ENCODE measurements at places on chromosomes 5 and 9.

- DNase-seq = no peak
These were observed 225.9 kb upstream of the NR4A3 start for GRCh38 chr9:99595796-99596195.

DNA sequence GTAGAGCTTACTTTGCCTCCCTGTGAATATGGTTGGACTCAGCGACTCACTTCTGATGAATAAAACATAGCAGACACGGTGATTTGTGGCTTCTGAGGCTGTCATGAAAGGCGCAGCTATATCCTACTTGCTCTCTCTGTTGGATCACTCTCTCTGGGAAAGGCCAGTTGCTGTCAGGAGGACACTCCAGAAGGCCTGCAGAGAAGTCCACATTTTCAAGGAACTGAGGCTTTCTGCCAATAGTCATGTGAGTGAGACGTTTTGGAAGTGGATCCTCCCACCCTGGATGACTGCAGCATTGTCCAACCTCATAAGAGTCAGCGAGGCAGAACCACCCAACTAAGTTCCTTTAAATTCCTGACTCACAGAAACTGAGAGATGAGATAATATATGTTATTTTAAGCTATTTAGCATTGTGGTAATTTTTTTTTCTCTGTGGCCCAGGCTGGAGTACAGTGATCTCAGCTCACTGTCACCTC is 156.0 kb upstream of the MAST4 start:
- no peak for DNase-seq

DNA sequence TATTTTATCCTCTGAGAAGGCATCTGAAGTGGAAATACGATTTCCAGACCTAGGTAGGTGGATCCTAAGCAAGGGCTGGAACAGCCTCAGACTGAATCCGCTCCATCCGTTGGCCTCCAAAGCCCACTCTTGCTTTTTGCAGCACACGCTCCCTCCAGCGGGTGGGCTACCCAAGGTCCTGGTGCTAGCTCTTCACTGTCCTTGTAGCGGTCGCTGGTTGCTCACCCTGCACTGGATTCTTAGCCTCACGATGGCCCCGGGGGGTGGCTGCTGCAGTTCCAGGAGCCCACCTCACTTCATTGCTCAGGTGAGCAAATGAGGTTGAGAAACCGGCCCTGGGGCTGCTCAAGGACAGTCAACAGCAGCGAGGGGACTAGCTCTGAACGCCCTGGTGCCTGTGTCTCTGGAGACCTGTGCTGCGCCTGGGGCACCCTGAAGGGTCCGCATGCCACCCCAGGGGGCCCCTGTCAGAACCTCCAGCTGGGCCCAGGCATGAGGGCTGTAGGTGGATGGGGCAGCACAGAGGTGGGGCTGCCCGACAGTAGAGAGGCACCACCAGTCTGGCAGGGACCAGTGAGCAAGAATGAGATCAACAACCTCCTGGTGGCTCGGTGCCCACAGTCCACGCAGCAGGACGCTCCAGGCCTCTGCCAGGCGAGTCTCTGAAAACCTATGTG is 4.3 kb downstream of the MGAT4B start:
- no peak for DNase-seq

- no peak for DNase-seq
These were observed 498.9 kb downstream of the NTRK2 start for GRCh38 chr9:85168412-85168811.

DNA sequence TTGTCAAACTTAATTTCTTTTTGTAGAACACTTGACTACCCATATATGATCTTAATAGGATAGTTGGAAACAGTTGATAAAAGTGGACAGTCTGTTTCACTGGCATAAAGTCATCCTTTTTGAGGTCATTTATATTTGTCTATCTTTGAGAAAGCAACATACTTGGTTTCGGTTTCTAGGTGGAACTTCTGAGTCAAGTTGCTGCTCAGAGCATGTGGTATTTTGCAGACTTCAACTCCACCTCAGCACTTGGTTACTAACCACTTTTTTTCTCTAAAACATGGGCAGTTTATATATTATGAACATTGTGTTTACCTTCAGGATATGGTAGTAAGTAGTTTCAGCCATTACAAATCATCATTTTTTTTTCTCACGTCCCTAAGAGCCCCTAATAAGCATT is 1749.0 kb upstream of the C9orf72 start:
- DNase-seq = no peak

- DNase-seq = no peak
These were observed 117.2 kb downstream of the CDC42SE2 start for GRCh38 chr5:131381021-131381420.

DNA sequence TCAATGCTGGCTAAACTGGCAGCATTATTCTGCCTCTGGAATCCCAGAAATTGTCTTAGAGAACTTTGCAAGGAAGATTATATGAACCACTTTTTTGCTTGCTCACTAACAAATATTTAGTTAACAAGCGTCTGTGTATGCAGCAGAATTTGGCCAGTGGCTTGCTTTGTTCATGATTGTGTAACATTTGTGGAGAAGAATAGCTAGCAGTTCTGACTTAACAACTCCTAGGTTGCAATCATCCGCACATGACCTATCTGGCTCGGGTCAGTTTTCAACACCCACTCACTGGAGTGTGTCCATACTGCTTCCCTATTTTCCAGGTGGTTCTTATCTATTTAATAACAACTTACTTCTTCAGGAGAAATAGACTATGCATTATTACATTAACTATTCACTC is 98.5 kb downstream of the SNX18 start:
- DNase-seq = no peak

DNA sequence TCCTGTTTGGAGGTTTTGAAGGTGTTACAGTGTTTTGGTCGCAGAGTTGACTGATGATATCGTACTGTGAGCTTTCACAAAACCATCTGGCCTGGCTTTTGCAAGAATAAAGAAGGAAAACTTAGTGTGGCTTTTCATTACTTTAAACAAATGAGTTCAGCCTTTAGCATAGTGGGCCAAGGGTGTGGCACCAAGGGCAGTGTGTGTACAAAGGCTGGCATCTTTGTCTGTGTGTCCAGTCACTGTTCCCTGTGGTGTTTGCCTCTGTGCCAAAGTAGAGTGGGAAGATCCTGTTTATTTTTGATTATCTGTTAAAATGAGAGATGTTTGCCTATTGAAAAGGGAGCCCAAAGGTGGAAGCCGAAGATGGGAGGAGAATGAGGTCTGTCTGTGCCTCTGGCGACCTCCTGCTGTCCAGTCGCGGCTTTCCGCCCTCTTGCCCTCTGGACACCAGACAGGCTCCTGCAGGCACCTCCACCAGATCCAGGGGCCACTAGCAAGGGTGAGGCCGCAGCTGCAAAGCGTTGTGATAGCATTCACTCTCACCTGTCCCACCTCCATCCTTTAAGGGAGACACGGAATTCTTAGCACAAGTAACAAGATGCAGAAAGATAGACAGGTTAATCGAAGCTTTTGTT is 113.7 kb downstream of the TRIO start:
- DNase-seq = no peak
